ENCODE measurements at places on chromosomes 11 and 22.

GRCh38 chr11:116638463-116638862 lies 134.3 kb downstream of the BUD13 start:
- no peak for DNase-seq

GRCh38 chr11:131694526-131695424 lies 324.4 kb downstream of the NTM start:
- DNase-seq = peak; percentile 35

DNA sequence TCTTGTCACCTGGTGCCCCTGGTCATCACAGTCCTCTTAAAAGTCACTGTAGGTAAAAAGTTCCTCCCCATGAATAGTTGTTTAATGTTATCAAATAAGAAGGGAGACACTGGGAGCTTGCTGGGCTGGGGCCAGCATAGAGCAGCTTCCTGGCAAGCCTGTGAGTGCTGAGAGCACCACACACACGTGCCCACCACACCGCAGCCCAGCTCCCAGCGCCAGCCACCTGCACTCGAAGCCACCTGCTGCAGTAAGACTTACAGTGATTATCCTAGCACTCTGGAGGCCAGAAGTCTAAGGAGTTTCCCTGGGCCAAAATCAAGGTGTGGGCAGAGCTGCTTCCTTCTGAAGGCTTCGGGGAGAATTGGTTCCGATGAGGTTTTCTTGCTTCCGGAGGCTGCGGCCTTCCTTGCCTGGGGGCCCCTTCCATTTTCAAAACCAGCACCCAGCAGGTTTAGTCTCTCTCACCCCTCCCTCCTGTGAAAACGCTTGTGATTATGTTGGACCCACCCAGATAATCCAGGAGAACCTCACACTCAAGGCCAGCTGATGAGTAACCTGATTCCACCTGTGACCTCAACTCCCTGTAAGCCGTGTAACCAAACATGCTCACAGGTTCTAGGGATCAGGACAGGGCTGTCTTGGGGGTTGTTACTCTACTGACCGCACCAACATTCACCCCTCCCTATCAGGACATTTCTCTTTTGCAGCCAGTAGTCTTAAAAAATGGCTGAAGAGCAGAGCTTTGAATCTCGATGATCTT lies 687.2 kb downstream of the TBC1D22A start:
- DNase-seq = no peak

DNA sequence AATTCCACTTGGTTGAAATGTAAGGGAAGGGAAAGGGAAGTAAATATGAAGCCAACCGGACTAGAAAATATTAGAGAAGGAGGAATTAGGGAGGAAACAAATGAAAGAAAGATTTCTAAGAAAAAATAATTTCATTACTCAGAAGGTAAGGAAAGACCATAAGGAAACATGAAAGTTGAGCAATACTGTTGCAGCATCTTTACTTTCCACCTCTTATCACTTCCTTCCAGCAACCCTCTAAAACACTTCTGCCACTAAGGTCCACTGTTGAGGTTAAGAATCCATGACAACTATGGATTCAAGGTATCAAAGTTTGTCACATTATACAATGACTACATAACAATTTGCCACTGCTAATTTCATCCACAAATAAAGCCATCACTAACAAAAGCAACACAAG lies 308.6 kb downstream of the DLG2 start:
- no peak for DNase-seq

- DNase-seq = no peak
Observed at GRCh38 chr22:28014211-28015045, 95.4 kb upstream of the PITPNB start.

GRCh38 chr11:131465039-131465438 lies 94.6 kb downstream of the NTM start:
- no peak for DNase-seq

GRCh38 chr11:66915866-66916265 lies 42.3 kb downstream of the PC start:
- DNase-seq = no peak

DNA sequence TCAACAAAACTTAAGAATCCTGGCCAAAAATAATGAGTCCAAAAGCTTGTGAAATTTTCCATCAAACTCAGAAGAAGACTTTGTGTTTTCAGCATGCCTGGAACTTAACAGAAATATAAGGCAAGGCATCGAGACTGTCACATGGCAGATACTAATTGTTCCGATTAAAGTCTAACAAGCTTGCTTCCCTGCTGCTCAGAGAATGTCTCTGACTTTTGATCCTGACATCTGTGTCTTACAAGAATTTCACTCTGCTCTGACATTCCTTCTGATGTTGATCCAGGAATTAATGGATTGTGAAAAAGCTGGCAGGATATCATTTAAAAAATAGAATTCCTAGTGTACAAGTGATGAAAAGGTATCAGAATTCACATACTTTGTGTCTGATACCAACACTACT lies 170.2 kb downstream of the DCDC1 start:
- DNase-seq = no peak

- no peak for DNase-seq
Observed at GRCh38 chr11:108873310-108873709, 208.4 kb downstream of the DDX10 start.

- no peak for DNase-seq
Observed at GRCh38 chr22:42228483-42228882, 42.0 kb downstream of the TCF20 start.

- DNase-seq = no peak
Observed at GRCh38 chr11:34671117-34671516, 50.2 kb downstream of the EHF start.

- no peak for DNase-seq
Observed at GRCh38 chr11:22976146-22976545, 115.9 kb upstream of the CCDC179 start.

GRCh38 chr11:1209371-1210057 lies 13.4 kb upstream of the MUC5B start:
- no peak for DNase-seq

DNA sequence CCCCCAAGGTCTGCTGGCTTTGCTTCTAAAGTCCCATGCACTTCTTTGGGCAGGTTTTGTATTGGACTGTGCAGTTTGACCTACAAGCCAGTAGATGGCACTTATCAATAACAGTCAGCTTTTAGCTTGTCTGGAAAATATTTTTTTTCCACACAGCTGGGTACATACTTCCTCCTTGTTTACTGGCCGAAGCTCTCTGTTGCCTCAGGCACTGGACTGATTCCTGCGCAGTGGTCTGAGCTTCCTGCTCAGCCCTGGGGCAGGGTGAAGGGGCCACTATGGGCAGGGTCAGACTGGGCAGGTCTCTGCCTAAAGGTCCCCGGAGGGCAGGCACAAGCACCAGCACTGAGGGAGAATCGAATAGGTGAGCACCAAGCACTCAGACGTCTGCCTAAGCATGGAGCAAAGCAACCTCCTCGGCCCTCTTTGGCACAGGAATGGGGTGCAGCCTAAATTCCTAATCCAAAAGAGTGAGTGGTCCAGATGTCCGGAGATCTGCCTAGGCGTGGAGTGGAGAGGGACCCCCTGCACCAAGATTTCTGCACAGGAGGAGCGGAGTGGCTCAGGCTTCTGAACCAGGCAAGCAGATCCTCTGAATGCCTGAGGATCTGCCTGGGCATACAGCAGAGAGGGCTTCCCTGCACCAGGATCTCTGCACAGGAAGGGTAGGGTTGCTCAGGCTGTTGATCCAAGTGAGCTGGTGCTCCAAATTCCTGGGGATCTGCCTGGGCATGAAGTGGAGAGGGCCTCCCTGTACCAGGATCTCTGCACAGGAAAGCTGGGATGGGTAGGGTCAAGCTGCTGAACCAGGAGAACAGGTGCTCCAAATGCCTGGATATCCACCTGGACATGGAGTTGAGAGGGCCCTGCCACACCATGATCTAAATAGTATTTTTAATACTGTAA lies 105.9 kb upstream of the C11orf58 start:
- no peak for DNase-seq

DNA sequence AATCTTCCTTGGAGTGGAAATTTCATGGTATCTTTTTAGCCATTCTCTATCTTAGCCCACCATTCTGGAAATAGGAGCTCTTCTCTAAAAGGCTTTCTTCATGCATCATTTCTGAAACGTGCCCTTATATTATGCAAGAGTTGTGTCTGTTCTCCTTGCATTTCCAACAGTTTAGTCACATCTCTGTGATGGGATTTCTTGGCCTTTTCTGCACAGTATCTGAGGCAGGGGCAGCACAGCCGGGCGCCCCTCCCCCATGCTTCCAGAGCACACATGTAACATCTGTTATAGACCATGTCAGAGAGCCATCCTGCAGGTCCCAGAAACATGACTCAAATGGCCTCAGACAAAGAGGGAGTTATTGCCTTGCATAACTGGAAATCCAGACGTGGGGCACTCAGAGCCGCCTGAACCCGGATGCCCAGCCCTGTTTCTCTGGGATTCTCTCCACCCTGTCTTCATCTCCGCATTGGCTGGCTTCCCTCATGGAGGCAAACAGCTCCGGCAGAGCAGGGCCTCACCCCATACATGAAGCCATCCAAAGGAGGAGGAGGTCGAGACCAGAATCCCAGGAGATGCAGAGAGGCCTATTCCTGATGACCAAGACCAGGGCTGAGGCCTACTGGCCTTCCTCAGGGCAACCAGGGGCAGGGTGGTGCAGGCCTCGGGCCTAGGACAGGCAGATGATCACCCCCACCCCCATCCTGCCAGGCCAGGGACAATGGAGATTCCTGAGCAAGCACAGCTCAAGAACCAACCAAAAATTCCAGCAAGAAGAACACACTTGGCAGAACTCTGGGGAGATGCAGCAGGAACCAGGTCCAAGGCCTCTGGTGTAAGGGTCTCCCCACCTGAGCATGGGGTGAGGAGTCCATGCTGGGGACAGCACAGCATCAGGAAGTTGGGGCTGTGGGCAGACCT lies 61.3 kb downstream of the IGLL5 start:
- DNase-seq = no peak

GRCh38 chr11:107956543-107956942 lies 28.3 kb downstream of the RAB39A start:
- DNase-seq = no peak

DNA sequence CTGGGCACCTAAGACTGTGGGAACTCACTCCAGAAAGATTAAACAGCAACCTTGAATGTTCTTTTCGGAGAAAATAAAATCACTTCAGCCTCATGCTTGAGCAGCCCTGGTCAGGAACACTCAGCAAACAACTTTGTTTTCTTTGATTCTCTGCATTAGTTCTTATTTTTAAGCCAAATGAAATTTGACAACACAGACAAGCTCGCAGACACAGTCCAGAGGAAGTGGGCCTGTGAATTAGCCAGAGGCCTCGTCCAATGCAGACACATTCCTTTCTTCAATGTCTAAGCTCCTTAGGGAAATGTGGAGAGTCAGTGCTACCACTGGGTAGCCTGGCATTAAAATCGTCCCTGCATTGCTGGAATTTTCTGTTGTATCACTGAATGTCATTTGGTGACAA lies 62.9 kb upstream of the CSNK2A3 start:
- DNase-seq = no peak

DNA sequence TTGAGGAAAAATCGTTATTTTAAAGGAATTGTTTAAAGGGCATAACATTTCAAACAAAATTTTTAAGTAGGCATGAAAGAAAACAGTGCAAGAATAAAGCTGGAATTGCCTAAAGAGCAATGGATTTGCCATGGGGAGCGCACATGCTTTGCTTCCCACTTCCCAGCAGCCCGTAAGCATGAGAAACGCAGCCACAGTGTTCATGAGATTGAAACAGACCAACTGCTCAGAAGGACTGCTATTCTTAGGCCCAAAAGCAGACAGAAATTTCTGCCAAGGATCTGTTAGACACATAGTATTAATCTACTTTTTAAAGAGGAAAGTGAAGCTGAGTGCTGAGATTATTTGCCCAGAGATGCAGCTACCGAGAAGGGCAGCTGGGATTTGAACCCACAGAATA lies 34.2 kb upstream of the TSKU start:
- DNase-seq = no peak

DNA sequence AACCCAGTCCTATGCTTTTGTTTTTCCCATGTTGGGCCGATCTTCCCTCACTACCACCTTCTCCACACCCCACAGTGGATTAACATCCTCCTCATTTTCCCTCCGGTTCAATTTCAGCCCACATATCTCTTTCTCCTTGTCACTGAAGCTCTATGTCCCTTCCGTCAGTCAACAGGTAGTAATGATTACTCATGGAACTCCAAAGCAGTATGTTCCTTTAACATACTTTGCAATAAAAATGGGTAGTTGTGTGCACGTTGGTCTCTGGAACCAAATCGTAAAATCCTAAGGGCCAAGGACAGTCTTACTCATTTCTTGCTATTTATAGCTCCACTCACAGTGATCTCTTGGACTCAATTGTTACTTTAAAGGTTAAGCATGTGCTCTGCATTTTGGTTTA lies 20.2 kb downstream of the AMOTL1 start:
- DNase-seq = no peak

- no peak for DNase-seq
Observed at GRCh38 chr11:77479746-77480352, 6.0 kb upstream of the PAK1 start.

GRCh38 chr11:76783294-76783895 lies at the start of gene TSKU:
Gene TSKU (plus strand): TSS chr11:76783356. CDS start chr11:76795617, 12,261 bp downstream.
- DNase-seq = no peak

DNA sequence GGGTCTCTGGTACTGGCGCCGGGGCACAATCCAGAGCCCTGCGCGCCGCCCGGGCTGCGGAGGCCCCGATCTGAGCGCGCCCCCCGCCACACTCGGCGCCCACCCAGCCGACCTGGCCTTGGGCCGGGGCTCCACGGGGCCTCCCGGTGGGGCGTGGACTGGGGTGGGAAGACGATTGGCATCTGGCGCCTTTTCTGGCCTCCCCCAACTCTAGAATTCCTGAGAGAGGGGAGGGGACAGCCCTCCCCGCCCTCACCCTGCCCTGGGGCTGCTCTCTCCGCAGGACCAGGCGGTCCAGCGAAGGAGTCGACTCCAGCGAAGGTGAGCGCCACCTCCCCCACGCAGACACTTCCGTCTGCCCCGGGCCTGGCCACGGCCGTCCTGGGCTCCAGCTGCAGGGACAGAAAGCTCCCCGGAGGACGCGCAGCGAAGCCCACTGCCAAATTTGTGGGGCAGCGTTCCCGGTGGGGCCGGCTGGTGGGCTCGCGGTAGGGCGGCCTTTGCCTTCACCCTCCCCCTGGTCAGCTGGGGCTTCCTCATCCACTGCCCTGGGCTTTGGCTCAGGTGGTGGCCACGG lies 593 bp downstream of the SSH3 start:
- DNase-seq = no peak

DNA sequence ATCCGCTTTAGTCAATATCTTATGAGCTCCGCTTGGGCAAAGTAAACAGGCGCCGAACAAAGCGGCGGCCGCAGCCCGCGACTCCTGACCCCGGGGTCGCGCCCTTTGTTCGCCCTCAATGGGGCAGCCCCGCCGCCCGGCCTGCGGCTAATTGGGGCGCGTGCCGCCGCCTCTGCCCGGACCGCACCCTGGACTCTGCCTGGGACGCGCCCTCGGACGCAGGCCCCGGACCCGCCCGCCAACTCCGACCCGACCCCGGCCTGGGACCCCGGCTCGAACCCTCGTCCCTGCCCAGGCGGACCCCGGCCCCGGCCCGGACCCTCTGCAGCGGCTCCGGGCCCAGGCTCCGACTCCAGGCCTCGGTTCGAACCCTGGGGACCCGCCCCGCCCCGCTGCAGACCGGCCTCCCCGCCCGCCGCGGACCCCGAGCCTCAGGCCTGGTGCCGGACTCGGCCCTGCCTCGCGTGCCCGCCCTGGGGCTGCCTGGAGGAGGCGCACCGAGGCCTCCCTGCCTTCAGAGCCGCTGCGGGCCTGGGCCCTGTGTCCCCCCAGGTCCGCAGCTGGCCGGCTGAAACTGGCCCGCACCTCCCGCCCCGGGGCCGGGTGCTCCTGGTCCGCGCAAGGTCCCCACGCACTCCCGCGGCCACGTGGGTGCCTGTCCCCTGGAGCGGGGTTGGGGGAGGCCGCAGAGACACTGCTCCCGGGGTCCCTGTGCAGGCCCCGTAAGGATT lies 84.7 kb upstream of the WNT7B start:
- DNase-seq = no peak
